ENCODE measurements at places on chromosomes 11 and 22.

DNA sequence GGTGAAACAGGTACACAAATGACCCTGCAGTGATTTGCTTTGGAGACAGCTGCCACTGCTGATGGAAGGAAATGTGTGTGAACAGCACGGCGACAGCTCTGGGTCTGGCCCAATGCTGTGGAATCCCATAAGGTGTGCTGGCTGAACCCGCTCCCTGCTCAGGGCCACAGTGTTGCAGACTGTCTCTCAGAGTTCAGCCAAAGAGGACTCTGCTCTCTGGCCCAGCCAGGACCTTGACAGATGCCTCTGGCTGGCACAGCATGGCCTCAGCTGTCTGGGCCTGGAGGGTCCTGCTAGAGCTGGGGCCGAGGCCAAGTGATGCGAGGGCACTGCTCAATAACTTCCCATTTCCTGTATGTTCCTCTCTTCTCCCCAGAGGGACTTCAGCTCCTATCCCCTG is 5.3 kb upstream of the ABCC8 start:
- DNase-seq: no peak

DNA sequence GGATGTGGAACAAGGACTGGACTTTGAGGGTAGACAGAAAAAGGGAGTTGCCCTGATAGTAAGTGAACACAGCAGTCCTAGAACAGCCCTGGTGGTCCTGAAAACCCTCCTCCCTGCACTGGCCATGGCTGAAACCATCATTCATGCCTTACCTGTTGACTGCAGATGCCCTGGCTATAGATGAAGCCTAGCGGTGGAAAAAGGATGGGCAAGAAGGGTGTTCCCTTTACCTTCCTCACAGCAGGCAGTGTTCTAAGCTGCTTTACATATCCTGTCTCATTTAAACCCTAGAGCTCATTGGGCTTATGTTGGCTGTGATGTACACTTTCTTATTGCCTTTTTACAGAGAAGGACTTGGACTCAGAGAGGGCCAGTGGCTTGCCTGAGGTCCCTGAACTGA is 133.6 kb downstream of the C11orf91 start:
- DNase-seq: no peak

- no peak for DNase-seq
These were observed 41.6 kb downstream of the FDX1 start for GRCh38 chr11:110471371-110471770.

- no peak for DNase-seq
These were observed 49.5 kb downstream of the PAX6 start for GRCh38 chr11:31761636-31762035.

DNA sequence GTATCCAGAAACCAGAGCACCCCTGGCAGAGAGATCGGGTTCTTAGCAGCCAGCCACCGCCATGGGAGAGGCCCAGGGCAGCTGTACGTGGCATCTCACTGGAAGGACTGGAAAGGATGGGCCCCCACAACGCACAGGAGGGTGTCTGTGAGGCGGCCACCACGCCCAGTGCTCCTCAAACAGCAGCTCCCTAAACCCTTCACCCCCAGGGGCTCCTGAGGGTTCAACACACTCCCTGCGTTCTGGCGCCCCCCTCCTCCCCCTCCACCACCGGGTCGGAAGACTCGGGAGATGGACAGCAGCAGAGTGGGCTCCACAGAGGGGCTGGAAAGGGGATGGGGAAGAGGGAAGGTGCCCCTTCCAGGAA is 1.1 kb downstream of the MAPK12 start:
- DNase-seq: no peak

DNA sequence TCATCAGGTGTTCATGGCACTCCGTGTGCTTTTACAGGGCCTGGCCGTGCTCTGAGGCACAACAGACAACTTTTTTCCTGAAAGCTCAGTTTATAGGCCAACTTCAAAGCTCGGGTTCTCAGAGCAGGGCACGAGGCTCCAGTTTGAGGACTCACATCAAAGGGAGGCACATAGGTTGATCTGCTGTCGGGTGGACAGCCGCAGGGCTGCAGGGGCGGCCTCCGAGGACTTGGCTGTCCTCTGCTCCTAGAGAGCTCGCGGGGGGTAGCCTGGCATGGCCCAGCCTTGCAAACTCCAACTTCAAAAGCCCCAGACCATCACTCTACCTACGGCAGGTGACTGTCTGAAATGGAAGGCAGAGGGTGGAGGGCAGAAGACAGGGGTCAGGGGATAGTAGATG is 31.6 kb downstream of the C11orf58 start:
- no peak for DNase-seq

GRCh38 chr11:113992459-113993110 is 17.7 kb downstream of the HTR3A start:
- no peak for DNase-seq

- no peak for DNase-seq
These were observed 16.2 kb upstream of the EIF4G2 start for GRCh38 chr11:10824888-10825287.

- DNase-seq: no peak
These were observed 34.5 kb downstream of the NUMA1 start for GRCh38 chr11:72045849-72046248.

DNA sequence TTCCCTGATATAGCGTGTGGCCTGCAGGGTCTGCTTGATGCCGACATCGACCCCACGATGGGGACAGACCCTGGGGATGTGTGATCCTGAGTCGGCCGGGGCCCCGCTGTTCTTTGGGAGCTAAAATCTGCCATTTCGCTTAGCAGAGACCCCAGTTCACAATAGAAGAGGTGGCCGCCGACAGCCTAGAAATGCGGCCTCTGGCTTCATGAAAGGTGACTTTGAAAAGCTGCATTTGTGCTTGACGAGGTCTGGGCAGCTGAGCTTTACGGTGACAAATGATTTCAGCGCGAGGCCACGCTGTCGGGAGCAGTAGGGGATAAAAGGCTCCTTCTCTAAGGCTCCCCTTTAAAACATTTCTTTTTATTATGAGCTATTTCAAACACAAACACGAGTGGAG is 71.7 kb downstream of the RPS6KA4 start:
- DNase-seq: no peak

DNA sequence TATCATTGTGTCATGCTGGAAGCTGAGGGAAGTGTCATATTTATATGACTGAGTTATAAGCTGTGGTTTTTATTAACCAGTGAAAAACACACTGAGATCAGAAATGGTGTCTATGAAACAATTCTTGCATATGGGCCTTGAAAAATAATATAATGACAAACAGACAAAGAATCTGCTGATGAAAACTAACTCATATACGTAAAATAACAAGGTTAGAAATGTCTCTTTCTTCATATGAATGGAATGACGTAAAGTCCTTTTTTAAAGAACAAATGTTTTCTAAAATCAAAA is 48.8 kb upstream of the PHF21B start:
- no peak for DNase-seq

DNA sequence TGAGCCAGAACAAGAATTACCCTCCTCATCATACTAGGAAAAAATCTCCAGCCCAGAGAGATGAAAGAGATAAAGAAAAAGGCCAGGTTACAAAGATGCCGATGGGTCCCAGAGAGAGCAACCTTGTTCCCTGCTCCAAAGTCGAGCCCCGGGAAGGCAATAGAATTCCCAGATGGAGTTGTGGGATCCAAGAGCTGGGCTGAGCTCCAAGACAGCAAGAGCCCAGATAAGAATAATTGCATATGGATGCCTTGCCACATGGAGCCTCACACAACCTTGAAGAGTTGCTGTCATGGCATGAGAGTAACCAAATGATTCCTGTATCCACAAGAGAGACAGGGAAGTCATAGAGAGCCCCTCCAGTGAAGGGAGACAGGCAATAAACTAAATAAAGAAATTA is 30.9 kb downstream of the IL10RA start:
- no peak for DNase-seq
